ENCODE measurements at places on chromosomes 6 and 20.

DNA sequence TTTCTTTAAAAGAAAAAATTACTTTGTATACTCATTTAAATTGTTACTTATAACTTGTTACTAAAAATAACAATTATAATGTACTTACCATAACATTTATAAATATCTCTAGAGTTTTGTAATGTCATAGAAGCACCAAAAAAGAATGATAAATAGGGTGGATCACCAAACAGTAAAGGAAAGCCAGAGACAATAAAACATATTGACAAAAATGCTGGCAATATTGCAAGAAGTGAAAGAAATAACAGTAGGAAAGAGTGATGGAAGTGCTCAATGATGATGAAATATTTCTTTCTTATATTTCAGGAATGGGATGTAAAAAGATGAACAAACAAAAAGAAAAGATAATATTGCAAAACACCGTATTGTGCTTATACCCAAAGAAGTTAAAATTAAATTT is 301.7 kb downstream of the CENPW start:
- no peak for DNase-seq

DNA sequence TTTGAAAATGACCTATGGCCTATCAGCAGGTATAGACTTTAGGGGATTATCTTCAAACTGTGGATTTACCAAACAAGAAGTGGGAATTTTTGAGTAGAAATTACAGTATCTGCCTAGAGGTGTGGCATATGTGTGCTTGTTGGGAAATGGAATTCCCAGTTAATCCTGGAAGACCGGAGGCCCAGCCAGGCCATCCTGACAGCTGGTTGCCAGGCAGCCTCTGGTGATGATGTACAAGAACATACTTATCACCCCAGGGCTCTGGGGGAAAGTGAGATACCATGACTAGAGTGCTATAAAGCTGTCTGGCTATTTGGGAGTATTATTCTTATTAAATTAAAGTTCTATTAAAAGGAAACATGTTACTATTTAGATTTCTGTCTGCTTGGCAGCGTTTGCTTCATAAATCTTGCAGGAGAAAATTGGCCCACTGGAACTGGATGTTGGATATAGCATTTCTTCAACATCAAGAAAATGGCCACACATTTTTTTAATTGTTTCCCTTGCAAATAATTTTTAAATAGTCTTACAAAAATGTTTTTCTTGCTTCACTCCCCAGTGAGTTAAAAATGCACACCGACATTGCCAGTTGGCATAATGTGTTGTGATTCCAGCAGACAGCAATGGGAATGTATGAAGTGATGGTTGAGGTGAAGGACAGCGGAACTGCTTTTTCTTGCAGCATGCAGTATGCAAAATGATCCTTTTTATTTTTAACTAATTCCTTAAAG is 187.8 kb downstream of the MYLK4 start:
- no peak for DNase-seq

GRCh38 chr6:111805511-111806164 is 67.6 kb downstream of the FYN start:
- DNase-seq, result peak; percentile 36

DNA sequence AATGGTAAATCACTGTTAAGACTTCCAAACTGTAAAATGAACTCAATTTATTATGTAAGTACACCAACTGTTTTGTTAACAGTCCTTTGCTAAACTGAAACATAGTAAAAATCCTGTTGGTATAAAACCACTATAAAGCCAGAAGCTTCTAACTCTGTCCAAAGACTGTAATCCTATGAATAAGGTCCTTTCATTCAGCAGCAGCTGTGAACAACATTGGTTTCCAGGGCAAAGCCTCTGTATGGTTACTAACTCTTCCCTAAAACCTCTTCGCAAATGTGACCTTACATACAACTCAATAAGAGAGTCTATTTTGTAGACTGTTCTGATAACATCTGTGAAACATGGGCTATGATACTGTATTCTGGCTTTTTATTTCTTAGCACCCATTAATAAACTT is 40.1 kb downstream of the NUP153 start:
- no peak for DNase-seq

DNA sequence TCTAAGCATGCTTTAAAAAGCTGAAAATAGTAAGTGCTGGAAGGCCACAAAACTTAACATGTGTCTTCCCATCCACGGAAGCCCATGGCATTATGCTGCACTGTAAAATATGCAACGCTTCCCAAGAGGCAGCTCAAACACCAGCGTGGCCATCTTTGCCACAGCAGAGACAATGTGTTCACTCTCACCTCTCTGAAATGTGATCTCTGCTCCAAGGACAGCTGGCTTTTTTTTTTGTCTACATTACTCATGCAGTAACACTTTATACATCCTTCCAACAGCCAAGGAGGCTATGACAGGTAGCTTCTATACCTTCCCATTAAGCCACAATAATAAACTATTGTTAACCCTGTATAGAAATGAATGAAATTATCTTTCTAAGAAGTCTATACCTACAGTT is 49.2 kb downstream of the BLOC1S5 start:
- no peak for DNase-seq

DNA sequence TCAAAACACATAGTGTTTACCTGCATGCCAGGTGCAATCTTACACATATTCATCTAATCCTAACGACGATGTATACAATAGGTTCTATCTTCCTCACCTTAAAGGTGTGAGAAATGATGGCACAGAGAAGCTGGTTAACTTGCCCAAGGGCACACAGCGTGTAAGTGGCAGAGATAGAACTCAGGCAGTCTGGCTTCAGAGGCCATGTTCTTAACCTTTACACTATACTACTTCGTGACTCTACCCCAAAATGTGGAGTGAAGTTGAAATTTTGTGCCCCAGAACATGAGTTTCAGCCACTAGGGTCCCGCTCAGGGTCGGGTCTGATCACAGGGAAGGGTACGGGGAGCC is 584 bp downstream of the VPS52 start:
- no peak for DNase-seq

DNA sequence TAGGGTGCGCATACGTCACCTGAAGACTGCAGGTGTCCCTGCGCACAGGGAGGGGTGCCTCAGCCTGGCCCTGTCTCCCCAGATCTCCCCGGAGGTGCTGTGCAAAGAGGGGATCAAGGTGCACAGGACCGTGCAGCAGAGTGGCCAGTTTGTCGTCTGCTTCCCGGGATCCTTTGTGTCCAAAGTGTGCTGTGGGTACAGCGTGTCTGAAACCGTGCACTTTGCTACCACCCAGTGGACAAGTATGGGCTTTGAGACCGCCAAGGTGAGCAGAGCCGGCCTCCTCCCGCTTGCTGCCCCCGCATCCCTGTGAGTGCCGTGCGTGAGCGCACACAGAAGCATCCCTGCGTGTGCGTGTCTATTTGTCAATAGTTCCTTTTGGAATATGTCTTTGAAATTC is 150.7 kb downstream of the DTNBP1 start:
- DNase-seq, result no peak

- peak; percentile 33 for DNase-seq
These were observed at the start of gene VWA7 for GRCh38 chr6:31776989-31777666. Gene VWA7, minus strand, starts transcription at chr6:31777328. Its CDS starts 549 bp downstream, at chr6:31776779.

Data from NCI-H1417 (cell line).